Caco-2 (cell line): ENCODE measurements at places on chromosomes 7 and 10. TPM values are rescaled to one million over a fixed set of nuclear protein-coding genes. Genes with fewer than 3 reads are reported as not detected.

Gene C10orf90
- total RNA-seq = not detected in 2 replicates

Gene PAX4
- total RNA-seq = not detected in 2 replicates

Gene LRRC17
- total RNA-seq = 0.39 TPM in 1 of 2 replicates, not detected in the other

Gene PLEKHS1
- not detected in 2 replicates for total RNA-seq

Gene TSPAN15
- 86.5 and 89.0 TPM in 2 replicates for total RNA-seq

Gene SERPINE1
- total RNA-seq = 0.09 and 0.25 TPM in 2 replicates

Gene RPEL1
- total RNA-seq = 0.21 TPM in 1 of 2 replicates, not detected in the other

Gene MLXIPL
- 15.6 and 19.8 TPM in 2 replicates for total RNA-seq

Gene SUV39H2
- total RNA-seq = 58.3 and 60.4 TPM in 2 replicates
